ENCODE measurements at places on chromosomes 11 and 22.
A peak's percentile ranks its signal among the peaks of the same experiment; 100 is the strongest.

DNA sequence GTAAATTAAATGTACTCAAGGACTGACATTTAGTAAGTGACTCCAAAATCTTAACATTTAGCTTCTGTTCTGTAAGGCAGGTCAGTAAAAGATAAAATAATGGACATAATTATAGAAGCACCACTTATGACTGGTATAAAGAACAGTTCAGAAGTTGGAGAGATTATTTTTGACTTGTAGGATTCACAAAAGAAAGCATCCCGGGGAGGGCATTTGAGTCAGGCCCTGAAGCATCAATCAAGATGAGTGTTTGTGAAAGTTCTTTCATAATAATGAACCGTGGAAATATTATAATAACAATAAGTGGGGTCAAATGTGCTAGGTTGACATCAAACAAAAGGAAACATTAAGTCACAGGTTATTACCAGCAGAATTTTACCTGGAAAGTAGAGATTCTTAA, 201.9 kb downstream of the DDX10 start:
- DNase-seq, result no peak

- DNase-seq, result no peak
Measured at GRCh38 chr11:1665313-1665712, 31.7 kb upstream of the KRTAP5-6 start.

- DNase-seq, result no peak
Measured at GRCh38 chr22:24383061-24383460, 44.3 kb upstream of the ADORA2A start.

- no peak for DNase-seq
Measured at GRCh38 chr11:102560555-102561011, 30.0 kb upstream of the MMP7 start.

GRCh38 chr11:41051919-41052635, 407.4 kb downstream of the LRRC4C start:
- no peak for DNase-seq

GRCh38 chr11:99522467-99523173, 501.9 kb downstream of the CNTN5 start:
- no peak for DNase-seq

DNA sequence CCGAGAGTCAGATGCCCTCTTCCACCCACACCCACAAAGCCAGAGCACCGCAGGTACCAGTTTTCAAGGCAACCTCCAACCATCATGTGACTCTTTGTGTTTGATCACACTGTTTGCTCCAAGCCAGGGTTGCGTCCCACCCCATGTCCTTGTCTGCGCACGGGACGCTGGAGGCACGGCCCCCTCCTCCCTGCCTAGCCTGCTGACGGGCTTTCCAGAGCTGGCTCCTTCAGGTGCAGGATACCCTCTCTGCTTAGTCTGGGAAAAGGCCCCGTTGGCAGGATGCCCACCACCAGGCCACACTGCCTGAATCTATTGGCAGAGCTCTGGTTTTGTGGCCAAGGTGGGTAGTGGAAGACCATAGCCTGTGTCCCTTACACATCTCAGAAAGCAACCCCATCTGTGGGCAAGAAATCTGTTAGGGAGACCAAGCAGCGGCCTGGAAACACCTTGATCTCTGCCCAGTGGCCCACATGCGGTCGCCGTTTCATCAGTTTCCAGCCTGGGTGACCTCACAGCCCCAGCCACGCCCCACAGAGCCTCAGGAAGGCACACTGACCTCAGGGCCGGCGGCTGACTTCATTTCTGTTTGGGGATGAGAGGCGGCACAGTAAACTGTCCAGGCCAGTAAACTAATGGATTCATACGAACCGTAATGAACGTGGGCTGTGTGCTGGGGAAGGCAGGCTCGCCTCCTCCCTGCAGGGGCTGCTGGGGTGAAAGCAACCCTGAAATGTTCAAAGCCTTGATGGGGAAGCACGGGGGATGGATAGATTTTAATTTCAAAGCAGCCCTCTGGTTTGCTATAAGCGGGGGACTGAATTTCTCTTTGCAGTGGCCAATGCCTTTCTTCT, 25.8 kb downstream of the CDPF1 start:
- no peak for DNase-seq

GRCh38 chr11:59783632-59784090, 26.9 kb downstream of the MRPL16 start:
- DNase-seq, result no peak

GRCh38 chr11:35661534-35661933, 1.0 kb upstream of the TRIM44 start:
- DNase-seq, result no peak

GRCh38 chr11:72704028-72704782, 30.0 kb upstream of the PDE2A start:
- no peak for DNase-seq

GRCh38 chr11:116424615-116425261, 348.0 kb downstream of the BUD13 start:
- DNase-seq, result no peak

- DNase-seq, result no peak
Measured at GRCh38 chr22:35310556-35311550, 11.2 kb downstream of the TOM1 start.

- DNase-seq, result no peak
Measured at GRCh38 chr11:20162824-20163782, 2.8 kb upstream of the DBX1 start.

DNA sequence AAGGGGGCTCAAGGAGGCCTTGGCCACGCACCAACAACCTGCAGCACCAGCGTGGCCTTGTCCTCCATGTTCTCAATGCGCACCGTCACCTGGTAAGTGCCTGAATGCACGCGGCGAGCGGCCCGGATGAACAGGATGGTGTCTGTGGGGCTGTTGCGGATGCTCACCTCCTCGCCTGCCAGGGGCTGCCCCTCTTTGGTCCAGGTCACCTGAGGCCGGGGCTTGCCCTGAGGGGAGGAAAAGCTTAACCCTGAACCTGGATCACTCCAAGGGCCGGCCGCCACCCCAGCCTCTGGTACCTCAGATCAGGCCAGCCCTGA, 19.0 kb downstream of the MYBPC3 start:
- DNase-seq, result no peak

DNA sequence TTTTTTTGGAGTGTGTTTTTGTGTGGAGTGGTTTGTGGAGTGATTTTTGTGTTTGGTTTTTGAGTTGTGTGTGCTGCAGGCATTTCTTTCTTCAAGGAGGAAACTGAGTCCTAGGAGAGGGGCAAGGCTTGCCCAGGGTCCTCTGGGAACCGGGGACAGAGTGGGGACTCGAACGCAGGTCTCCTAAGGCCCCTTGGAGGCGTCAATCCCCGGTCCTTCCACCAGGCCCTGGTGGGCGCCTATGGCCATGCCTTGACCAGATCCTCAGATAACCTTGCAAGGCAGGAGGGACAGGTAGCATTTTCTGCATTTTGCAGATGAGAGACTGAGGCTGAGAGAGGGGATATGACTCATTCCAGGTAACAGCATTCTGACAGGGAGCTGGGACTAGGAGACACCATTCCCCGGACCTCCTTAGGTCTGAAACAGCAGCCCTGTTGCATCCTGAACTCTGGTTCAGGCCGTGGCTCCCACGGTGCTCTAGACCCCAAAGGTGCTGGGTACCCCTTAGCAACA, 39.1 kb downstream of the MYO7A start:
- no peak for DNase-seq

- no peak for DNase-seq
Measured at GRCh38 chr11:61787928-61788491, 4.4 kb downstream of the TMEM258 start.

DNA sequence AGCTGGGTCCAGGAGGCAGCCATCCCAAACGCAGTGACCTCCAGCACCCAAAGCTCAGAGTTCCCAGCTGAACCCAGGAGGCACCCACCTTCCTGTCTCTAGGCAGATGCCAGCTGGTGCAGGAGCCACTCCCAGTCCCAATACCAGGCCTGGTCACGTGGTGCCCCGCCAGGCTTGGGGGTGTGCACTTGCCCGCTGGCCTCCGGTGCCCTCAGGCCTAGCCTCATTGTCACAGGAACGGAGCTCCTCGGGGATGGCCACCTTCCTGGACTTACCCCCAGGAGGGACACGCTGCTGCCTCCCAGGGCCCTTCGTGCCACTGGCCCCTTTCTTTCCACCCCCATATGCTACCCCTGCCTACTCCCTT, 4.6 kb downstream of the BID start:
- DNase-seq, result no peak

- no peak for DNase-seq
Measured at GRCh38 chr11:108796551-108796950, 131.7 kb downstream of the DDX10 start.

- no peak for DNase-seq
Measured at GRCh38 chr11:129658526-129658867, 157.2 kb upstream of the TMEM45B start.

- no peak for DNase-seq
Measured at GRCh38 chr11:44763121-44763820, 36.5 kb downstream of the TSPAN18 start.

DNA sequence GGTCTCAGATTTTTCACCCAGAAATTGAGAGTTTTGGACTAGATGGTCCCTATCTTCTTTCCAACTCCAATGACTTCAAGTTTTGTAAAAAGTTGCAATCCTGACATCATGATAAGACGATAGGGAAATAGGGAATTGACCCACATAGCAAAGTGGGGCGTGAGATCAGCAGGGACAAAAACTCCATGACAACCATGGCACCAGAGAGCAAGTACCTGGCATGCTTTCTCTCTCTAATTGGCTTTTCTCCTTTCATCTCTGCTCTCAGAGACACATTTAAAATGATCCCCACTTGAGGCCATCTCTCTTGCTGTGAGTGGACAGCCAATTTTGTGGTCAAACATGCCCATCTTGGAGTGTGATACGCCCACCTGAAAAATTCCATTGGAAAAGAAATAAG, at the start of gene OR5AN1:
Gene OR5AN1, plus strand, starts transcription at position 301 of the 400 bp plus-strand sequence. CDS start 5,564 bp downstream, outside the sequence.
- DNase-seq, result no peak

GRCh38 chr22:40997520-40997919, 46.3 kb downstream of the RBX1 start:
- DNase-seq, result no peak

- peak; percentile 42 for DNase-seq
Measured at GRCh38 chr22:37284805-37285355, 2.6 kb downstream of the CYTH4 start.

- DNase-seq, result no peak
Measured at GRCh38 chr11:116712428-116712827, 60.4 kb downstream of the BUD13 start.

GRCh38 chr11:9016916-9017642, 13.3 kb upstream of the NRIP3 start:
- DNase-seq, result no peak

GRCh38 chr11:26096451-26096850, 235.5 kb upstream of the ANO3 start:
- no peak for DNase-seq

GRCh38 chr11:10937385-10937771, 79.5 kb upstream of the ZBED5 start:
- no peak for DNase-seq

DNA sequence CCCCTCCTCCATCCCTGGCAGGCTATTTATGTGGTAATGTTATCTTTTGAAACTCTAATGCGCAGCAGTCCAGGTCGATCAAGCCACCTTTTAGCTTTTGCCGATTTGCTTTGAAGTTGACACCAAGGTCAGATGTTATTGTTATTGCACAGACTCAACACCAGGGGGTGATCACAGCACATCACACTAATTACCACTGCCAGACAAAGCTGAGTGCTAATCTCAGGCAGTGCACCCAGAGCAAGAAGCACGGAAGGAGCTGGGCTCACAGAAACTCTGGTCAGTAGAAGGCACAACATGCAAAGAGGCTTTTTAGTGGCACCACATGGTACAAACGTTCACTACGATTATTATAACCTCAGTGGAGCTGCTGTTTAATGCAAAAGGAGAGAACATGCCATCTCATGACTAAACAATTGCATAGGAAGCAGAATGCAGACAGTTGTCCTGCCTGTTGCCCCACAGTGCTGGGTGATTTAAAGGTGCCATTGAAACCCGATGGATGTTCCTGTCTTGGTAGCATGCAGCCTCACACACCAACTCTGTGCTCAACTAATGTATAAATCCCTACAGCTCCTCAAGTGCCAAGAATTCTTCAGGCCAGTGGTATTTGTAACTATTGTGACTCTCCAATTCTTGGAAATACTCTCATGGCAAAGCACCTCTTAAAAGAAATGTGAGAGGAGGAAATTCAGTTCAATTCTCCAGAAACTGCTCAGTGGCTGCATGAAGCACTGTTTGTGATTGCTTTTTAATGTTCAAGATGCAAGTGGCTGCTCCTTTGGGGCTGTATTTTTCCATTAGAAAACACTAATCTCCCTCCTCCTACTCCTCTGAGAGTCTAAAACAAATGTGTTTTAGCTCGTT, 353.9 kb upstream of the DDI1 start:
- DNase-seq, result peak; percentile 1

- DNase-seq, result no peak
Measured at GRCh38 chr11:1396375-1396841, 6.7 kb downstream of the BRSK2 start.

- no peak for DNase-seq
Measured at GRCh38 chr22:19386248-19386647, 45.3 kb downstream of the HIRA start.

- DNase-seq, result no peak
Measured at GRCh38 chr11:31617246-31617645, 107.7 kb downstream of the ELP4 start.
